ENCODE measurements at places on chromosomes 2 and 18.

GRCh38 chr2:117127680-117128079 lies 686.8 kb upstream of the DDX18 start:
- DNase-seq: no peak

- no peak for DNase-seq
Observed at GRCh38 chr2:242053921-242054320, 184.4 kb downstream of the RTP5 start.

- DNase-seq: no peak
Observed at GRCh38 chr2:40127146-40127545, 324.7 kb downstream of the SLC8A1 start.

- no peak for DNase-seq
Observed at GRCh38 chr2:20230114-20230425, 5.1 kb upstream of the SDC1 start.

GRCh38 chr2:26164641-26165211 lies 8.2 kb upstream of the GAREM2 start:
- no peak for DNase-seq

GRCh38 chr2:96083064-96083939 lies 33.1 kb downstream of the ADRA2B start:
- DNase-seq: no peak

GRCh38 chr18:13578400-13578799 lies 148.0 kb downstream of the FAM210A start:
- DNase-seq: no peak

DNA sequence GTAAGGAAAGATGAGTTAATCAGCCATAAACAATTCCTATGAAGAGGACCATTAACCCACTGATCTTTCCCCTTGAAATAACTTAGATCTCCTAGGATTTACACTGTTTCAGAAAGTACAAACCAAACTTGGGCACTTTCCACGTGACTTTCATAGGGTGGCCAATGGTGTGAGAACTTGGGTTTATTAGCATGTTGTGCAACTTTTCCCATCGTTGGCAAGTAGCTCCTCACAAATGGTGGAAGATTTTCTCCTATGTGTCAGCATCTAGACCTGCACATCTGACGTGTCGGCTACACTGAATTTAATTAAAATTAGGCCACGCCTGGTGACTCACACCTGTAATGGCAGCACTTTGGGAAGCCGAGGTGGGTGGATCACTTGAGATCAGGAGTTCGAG lies 116.3 kb downstream of the GALNT1 start:
- no peak for DNase-seq

DNA sequence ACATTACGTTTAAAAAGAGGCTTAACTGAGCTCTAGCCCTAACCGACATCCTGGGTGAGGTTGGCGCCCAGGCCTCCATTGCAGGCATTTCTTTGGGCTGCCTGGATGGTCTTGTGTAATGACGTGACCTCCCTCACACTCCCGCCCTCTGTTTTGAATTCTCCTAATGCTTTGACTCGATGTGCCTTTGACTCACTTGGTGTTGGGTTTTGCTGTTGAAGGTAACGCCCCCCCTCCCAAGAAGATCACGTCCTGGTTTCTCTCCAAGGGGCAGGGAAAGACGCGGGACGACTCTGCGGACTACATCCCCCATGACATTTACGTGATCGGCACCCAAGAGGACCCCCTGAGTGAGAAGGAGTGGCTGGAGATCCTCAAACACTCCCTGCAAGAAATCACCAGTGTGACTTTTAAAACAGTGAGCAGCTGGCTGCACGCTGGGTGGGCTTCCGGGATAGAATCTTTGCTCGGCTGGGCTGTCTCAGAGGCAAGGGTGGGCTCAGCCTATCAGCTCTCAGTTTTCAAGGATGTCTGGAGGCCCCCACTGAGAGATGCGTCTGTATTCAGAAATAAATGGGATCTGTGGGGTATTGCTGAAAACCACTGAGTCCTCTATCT lies 87.9 kb upstream of the ATG16L1 start:
- no peak for DNase-seq

- no peak for DNase-seq
Observed at GRCh38 chr2:209582281-209582680, 158.4 kb downstream of the MAP2 start.

DNA sequence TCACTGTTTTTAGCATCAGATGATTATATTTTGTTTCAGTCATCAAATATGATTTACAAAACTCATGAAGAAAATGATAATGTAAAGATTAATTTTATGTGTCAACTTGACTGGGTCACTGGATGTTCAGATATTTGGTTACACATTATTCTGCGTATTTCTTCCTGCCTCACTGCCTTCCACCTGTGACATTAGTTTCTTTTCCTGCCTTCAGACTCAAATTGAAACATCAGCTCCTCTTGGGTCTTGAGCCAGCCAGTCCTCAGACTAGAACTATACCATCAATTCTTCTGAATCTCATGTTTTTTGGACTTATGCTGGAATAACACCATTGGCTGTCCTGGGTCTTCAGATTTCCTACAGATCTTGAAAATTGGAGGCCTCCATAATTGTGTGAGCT lies 96.7 kb downstream of the ZNF385B start:
- DNase-seq: no peak

DNA sequence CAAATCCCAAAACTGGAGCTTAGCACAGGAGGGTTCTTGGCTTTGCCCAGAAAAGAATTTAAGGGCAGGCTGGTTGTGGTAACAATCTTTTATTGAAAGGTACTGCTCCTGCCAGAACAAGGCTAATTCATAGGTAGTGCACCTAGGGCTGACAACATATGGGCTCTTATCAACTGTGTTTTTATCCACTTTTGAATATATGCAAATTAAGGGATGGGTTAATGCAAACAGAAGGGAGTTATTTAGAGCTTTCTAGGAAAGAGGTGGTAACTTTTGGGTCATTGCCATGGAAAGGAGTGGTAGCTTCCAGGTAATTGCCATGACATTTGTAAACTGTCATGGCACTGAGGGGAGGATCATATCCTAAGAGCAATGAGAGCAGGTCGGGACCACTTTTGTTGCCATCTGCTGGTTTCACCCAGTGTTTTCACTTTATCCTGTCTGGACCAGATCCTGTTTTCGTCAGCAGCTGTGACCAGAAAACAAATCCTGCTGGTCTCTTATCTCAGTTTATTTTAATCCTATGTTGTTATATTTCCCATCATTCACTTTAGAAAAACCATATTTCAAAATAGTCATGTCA lies 981 bp downstream of the C2orf66 start:
- no peak for DNase-seq

GRCh38 chr2:121804340-121804739 lies 48.9 kb downstream of the TSN start:
- DNase-seq: peak; percentile 78

DNA sequence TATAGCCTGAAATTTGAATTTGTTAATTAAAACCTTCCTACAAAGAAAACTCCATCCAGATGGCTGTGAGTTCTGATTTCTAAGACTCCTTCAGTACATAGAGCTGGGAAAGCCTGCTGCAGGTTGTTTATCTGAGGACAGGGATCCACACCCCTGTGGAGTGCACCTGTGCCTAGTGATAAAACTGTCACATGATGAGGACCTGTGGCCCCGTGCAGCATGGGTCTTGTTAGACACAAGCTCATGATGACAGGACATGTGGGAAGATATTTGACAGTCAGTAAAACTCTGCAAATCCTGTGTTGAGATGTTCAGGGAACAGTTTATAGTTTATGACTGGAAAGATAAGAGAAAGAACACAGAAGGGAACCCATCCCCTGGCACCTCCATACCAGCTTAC lies 133.2 kb upstream of the TMEM18 start:
- DNase-seq: no peak

- peak; percentile 43 for DNase-seq
Observed at GRCh38 chr2:5482929-5483331, 209.3 kb upstream of the SOX11 start.

- DNase-seq: no peak
Observed at GRCh38 chr18:58556331-58557007, 72.4 kb downstream of the ALPK2 start.

DNA sequence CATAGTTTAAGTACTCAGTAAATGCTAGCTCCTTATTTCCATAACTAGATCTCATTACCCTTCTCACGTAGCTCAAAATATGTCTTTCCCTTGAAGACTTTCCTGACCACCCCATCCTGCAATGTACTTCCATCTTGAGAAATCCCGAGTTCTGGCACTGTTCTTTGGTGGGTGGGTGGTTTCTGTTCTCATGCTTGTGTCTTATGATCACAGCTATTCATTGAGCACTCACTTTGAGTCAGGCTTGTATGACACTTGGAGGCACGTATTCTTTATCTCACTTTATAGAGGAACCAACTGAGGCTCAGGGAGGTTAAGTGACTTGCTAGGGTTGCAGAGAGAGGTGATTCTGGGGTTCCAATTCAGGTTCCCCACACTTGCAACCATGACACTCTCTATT lies 9.0 kb upstream of the CLIP4 start:
- DNase-seq: no peak

DNA sequence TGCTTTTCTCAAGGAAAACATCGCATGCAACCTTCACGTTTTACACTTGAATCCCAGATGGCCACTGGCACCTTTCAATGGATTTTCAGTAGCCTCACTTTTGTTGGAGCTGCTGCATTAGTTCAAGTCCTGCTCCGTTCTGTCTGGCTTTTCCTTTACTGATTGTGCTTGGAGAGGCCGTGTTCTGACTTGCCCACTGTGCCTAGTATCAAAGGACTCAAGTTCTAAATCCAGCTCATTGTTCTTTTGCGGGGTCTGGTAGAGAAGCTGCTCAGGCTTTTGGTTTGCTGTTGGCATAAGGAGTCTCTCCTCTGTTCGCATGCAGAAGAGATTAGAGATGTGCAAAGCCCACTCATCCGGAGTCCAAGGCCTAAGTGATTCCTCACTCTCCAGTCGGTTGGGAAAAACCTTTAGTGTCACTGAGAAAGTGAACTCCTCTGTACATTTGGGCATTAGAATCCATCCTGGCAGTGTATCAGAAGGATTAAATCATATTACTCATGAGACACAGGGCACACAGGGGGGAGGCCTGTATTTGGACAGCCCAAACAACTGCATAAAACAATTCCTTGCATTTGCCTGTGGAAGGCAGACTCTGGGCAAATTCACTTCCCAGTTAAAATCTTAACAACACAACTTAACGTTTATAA lies 69.7 kb downstream of the NCK2 start:
- DNase-seq: no peak

DNA sequence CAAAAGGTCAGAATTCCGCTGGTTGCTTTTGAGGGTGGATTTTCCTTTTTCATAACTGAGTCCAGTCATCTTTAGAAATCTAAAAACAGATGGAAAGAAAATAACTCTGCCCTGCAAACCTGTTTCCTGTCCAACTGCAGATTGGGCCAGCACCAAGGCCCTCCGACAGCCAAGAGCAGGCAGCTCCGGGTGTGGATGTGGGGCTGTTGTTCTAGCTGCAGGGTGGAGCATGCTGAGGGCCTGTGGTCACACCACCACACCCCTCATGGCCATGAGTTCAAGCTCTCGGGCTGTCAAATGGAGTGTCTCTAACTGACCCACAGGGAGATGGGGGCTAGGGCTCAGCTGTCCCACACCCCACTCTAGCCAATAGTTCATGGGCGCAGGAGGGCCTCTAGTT lies 69.3 kb upstream of the BZW1 start:
- DNase-seq: no peak

DNA sequence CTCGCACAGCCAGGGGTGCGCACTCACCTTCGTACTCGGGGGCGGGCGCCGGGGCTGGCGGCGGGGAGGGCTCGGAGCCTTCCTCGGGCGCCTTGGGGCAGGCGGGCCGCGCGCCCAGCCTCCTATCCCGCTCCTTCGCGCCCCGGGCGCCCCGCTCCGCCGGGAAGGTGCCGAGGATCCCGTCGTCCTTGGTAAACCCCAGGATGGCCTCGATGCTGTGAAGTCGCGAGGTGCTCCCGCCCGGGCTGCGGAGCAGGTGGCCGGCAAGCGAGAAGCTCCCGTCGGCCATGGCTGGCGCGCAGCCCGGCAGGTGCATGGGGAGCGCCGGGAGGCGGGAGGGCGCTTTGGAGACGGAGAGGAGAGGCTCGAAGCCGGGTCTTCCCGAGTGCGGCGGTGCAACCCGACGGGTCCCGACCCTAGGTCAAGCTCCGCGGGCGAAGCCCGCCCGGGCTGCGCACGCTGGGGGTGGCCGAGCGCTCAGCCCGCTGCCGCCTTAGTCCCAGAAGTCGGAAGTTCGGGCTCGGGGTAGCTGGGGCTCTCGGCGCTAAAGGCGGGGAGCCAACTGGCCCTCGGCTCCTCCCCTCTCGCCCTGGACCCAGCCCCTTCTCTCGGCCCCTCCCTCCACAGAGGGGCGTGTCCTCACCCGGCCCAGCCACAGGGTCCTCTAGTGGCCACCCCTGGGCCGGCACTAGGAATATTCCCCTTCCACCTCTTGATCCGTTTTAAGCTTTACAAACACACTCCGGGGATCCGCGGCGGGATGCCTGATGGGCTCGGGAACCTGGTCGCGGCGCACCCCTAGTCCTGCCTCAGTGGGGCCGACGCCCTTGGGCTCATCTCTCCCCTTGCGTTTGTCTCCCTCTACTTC lies at the start of gene RAX:
TSS of gene RAX (minus strand) at position 564 of the 868 bp plus-strand sequence. CDS start at position 316, 248 bp downstream.
- DNase-seq: no peak

- peak; percentile 52 for DNase-seq
Observed at GRCh38 chr2:54597153-54597848, 126.2 kb upstream of the EML6 start.

DNA sequence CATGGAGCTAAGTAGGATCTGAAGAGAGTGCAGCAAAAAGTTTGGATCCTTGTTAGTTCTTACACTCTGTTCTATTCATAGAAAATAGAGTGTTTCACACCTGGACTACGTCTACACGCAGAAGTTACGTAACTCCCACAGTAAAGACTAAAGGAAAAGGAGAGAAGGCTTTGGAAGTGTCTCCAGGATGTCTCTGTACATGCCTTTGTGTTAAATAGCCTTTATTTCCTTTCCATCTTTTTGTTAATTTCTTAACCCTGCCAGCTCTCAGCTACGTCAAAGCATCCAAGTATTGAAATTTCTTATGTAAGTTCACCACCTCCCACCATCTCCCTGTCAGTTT lies 8.4 kb downstream of the DTNB start:
- no peak for DNase-seq

DNA sequence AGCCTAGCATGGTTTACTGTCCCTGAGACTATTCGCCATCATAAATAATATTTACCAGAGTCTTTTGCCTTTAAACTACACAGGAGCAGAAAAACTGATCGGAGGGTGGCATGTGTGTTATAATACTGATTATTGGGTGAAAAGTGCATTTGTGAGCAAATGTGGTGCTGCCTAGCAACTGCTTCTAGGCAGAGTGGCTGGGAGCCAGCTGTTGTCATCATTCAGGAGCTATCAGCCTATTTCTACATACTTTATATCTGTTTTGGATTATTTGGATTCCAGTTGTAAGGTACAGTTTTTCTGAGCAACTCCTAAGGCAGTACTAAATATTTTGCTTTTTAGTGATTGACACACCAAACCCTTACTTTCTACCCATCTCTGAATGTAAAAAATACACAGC lies 75.0 kb upstream of the MSTN start:
- DNase-seq: no peak

DNA sequence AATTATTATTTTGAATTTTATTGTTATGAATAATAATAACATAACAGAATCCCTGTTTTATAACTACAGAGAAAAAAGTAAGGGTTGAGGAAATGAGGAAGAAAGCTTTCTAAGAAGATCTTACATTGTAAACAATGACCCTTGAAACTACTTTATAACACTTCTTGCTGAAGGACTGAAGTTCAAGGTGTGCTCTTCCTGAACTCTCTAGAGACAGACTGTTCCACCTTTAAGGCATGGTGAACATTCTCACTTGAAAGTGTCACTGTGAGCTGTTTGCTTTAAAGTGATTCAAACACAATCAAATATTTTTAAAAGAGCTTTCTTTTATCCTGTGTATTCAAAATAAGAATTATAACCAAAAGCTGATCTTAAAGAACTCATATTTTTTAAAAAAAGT lies 131.5 kb downstream of the DNAH7 start:
- no peak for DNase-seq

GRCh38 chr2:14388724-14389123 lies 243.8 kb upstream of the LRATD1 start:
- DNase-seq: no peak
